Hematopoietic multipotent progenitor cell treated with erythropoietin and hydrocortisone succinate and interleukin-3 and kit ligand, for 4 days (in vitro differentiated cells): ENCODE measurements at places on chromosomes 2 and 18.
A peak's percentile ranks its signal among the peaks of the same experiment; 100 is the strongest.

- peak; percentile 79 for DNase-seq
These were observed 27.1 kb upstream of the TFPI start for GRCh38 chr2:187581125-187581896.

DNA sequence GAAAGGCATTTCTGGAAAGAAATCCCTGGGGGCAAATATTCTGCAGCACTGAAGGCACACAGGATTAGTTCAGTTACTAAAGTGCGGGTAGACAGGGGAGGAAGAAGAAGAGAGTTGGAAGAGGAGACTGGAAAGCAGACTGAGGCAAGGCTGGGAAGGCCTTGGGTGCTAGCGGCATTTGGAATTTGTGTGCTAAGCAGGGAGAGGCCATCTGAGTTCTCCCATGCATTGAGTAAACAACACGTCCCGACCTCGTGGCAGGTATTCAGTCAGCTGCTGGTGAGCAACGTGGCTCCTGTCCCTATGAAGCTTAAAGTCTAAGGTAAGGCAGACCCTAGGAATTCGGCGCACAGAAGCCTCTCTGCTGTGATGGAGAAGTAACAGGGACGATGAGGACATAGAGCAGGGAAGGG lies 30.7 kb downstream of the ATP8B1 start:
- DNase-seq, result no peak

DNA sequence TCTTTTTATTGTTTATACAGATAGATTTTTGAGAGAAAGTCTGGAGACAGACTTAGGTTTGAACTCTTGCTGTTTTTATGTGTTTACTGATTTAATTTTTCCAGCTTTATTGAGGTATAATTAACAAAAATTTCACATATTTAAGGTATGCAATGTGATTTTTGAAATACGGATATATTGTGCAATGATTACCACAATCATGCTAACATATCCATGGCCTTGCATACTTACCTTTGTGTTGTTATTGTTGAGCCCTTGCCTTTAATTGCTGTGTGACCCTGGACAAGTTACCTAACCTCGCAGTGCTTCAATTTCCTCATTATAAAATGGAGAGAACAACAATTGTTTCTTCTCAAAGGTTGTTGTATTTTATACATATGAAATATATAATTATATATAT lies 13.9 kb upstream of the RBMS1 start:
- DNase-seq, result no peak

DNA sequence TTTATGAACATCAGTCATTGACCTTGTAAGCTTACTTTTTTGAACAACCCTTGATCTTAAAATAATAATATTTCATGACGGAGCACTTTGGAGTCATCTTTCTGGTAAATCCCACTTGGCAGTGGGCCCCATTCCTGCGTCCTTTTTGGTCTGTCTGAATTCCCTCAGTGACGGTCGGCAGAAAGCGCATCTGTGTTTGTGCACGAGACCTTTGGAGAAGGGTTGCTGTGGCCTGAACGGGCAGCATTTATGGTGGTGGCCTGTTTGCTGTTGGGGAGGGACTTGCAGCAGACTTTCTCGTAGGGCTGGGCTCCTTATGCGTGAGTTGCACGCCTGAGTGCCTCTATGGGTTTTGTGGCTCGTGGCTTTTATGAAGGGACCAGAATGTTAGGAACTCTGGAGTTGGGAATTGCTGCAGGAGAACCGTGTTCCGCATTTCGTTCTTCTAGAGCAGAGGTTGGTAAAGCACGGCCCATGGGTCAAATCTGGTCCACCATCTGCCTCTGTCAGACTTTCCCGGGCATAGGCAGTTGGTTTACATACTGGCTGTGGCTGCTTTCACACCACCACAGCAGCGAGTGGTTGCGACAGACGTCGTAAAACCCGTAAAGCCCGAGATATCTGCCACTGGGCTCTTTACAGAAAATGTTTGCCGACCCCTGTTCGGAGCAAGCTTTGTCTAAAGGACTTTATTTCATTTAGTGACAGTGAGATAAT lies 30.8 kb downstream of the LPIN1 start:
- DNase-seq, result peak; percentile 69

DNA sequence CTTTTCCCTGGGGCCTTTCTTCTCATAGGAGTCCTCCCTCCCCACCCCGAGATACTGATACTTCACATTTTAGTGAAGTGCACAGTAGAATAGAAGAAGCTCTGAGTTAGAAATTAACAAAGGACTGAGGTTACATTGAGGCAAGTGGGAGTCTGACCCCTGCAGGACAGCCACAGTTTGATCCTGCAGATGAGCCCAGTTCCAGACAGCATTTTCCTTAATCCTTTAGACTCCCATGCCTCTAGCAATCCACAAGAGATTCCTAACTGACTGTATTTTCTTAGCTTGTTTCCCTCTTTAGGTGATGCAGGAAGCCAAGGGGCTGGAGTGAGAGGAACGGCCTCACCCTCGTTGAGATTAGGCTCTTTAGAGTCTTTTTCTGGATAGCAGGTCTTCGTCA lies 204.0 kb downstream of the CYRIA start:
- DNase-seq, result no peak

DNA sequence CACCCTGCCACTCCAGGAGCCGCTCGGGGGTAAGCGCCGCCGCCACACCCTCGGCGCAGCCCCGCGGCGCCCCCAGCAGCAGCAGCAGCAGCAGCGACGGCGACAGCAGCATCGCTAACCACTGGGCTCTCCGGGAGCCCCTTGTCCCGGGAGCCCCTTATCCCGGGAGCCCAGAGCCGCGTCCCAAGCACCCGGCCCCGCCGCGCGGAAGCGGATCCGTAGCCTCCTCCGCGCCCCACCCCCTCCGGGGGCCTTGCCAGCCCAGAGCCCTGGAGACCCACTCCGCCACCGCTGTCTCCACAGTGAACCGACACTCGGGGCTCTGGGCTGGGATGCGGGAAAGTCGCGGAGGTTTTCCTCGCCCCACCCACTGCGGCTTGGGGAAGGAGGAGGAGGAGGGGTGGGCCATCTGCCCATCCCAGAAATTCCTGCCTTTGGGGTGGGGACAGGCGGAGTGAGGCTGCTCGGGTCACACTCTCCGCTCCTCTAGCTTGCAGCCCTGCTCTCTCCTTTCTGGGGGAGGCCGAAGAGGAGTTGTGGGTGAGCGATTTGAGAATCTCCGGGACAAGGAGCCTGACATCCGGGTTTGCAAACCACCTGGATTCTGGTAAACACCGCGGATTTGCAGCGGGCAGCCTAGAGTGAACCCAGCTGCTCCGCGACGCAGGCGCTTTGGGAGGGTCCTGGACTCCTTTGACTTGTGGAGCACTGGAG lies at the start of gene PLA2R1:
TSS of gene PLA2R1 (minus strand) at position 324 of the 714 bp plus-strand sequence. CDS start at position 112, 212 bp downstream.
- DNase-seq, result peak; percentile 20
